ENCODE measurements at places on chromosomes 7 and 10.

DNA sequence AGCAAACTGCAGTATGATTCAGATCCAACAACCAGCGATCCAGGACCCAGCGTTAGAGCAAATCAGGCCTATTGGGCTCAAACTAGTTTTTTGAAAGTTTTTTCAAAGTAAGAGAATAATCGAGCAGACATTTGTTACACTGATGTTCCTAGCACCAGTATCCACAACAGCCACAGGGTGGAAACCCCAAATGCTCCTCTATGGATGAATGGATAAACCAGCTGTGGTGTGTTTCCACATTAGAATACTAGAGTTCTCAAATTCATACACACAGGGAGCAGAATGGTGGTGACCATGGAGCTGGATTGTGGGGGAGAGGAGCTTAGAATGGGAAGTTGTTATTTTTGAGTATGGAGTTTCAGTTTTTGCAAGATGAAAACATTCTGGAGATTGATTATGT lies 60.7 kb downstream of the PDIA4 start:
- no peak for DNase-seq

DNA sequence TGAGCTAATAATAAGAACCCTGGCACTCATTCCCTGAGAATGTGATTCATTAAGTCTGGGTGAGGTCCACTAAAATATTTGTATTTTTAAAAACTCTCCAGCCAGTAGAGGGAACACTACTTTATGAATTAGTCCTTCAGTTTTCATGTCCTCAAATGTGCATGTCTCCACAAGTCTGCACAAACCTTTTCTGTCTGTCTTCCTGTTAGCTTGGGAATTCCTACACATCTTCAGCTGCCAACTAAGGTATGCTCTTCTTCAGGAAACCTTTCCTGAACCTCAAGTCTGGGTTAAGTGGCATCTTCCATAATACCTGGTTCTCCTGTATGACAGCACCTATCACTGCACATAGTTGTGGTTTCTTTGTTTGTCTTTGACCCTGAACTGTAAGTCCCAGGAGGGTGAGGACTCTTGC lies 119.6 kb upstream of the MKX start:
- DNase-seq, result no peak

- DNase-seq, result no peak
Measured at GRCh38 chr7:99601656-99602310, 3.7 kb downstream of the TMEM225B start.

- no peak for DNase-seq
Measured at GRCh38 chr7:40331915-40332314, 197.1 kb downstream of the SUGCT start.

GRCh38 chr7:102068846-102069245 lies 217.8 kb upstream of the SH2B2 start:
- DNase-seq, result no peak

DNA sequence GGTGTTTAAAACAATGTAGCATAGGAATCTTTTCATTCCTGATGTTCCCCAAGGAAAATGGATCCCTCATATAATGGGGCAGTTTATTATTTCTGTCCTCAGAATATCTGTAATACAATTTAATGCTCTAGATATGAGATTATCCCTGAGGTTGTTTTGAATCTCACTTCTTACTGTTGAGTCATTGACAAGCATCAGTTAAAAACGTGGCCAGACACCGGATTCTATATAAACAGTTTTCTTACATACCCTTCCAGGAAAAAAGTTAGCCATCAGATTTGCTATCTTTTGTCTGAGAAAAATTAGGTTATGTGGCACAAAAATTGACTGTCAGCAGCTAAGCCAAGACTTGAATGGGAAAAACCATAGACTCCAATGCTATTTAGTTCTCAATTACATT lies 539.8 kb upstream of the CELF2 start:
- DNase-seq, result no peak

- no peak for DNase-seq
Measured at GRCh38 chr10:1468811-1469210, 268.5 kb downstream of the ADARB2 start.

DNA sequence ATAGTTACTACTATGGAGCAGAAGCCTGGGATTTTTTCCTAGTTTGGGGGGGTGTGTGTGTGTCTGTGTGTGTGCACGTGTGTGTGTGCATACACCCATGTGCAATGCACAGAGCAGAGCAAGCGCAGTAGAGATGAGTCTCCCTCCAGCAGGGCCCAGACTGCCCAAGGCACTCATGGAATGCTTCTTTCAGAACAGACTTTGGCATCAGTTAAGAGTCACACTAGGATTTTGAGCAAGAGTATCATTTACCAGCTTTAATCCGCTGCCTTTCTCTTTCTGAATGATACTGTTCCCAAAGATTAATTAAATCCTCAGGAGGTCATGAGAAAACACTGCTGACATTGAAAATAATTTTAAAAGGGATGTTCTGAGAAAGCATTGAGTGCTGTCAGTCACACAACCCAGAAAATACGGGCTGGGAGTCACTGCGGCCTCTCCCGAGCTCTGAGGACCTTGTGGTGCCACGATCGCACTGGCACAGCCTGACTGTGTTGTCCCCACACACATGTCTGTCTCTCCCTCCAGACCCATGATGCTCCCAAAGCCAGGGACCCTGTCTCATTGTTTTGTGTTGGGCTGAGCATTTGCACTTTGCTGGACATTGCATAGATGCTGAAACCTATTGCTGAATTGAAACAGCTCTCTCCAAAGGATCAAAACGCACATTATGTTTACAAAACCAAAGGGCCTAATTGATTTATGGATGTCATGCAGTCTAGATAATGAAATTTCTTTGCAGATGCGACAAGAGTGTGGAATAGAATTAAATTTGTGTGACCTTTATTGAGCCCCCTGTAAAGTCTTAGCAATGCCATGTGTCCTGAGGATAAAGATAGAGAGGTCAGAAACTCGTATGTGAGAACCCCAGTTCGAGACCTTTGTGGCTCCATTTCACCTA lies 54.7 kb upstream of the FIGNL1 start:
- no peak for DNase-seq

- DNase-seq, result no peak
Measured at GRCh38 chr7:102075126-102075525, 211.5 kb upstream of the SH2B2 start.

DNA sequence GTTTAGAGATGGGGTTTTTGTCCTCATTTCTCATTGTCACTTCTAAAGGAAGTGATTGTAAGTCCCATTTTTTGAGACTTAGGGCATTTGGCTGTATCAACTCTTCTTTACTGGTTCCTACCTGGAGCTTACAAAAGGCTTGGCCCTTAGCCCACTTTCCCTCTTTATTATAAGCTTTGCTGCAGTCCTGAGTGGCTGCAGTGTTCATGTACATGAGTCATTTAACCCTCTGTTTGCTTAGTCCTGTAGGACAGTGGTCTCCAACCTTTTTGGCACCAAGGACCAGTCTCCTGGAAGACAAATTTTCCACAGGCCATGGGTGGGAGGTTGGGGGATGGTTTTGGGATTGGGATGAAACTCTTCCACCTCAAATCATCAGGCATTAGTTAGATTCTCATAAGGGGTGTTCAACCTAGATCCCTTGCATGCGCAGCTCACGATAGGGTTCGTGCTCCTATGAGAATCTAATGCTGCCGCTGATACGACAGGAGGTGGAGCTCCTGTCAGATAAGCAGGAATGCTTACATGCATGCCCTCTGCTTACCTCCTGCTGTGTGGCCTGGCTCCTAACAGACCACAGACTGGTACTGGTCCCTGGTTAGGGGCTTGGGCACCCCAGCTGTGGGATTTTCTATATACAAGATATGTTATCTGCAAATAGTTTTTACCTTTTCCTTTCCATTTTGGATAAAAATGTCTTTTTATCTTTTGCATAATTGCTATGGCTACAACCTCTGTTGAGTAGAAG lies 99.7 kb downstream of the CCSER2 start:
- DNase-seq, result no peak

GRCh38 chr7:28183627-28184026 lies 3.0 kb upstream of the JAZF1 start:
- peak; percentile 69 for DNase-seq

GRCh38 chr10:26859241-26860101 lies 1.3 kb downstream of the ABI1 start:
- no peak for DNase-seq
